ENCODE measurements at places on chromosomes 13 and 19.

GRCh38 chr13:65926750-65927171 lies 1303.4 kb downstream of the PCDH9 start:
- DNase-seq = no peak

- DNase-seq = no peak
Measured at GRCh38 chr19:6464070-6464873, at the start of gene CRB3. TSS of gene CRB3 (plus strand) at chr19:6464271. CDS start at chr19:6464702, 431 bp downstream.

GRCh38 chr13:67620665-67621064 lies 390.5 kb upstream of the PCDH9 start:
- no peak for DNase-seq

- no peak for DNase-seq
Measured at GRCh38 chr19:21398851-21399250, 1.9 kb downstream of the ZNF493 start.

- no peak for DNase-seq
Measured at GRCh38 chr19:43786665-43787064, 5.9 kb upstream of the KCNN4 start.

Measured in foreskin melanocyte (primary cell).